CD4-positive, CD25-positive, alpha-beta regulatory T cell (primary cell): ENCODE measurements at places on chromosomes 3 and 15. TPM values are rescaled to one million over a fixed set of nuclear protein-coding genes. Genes with fewer than 3 reads are reported as not detected.

The PCOLCE2 gene
- not detected for polyA plus RNA-seq

The SLC38A3 gene
- polyA plus RNA-seq, result not detected

The SPATA16 gene
- not detected for polyA plus RNA-seq

GRCh38 chr3:141387516-141387915 is 19.2 kb downstream of the ZBTB38 start:
- DNase-seq, result no peak

DNA sequence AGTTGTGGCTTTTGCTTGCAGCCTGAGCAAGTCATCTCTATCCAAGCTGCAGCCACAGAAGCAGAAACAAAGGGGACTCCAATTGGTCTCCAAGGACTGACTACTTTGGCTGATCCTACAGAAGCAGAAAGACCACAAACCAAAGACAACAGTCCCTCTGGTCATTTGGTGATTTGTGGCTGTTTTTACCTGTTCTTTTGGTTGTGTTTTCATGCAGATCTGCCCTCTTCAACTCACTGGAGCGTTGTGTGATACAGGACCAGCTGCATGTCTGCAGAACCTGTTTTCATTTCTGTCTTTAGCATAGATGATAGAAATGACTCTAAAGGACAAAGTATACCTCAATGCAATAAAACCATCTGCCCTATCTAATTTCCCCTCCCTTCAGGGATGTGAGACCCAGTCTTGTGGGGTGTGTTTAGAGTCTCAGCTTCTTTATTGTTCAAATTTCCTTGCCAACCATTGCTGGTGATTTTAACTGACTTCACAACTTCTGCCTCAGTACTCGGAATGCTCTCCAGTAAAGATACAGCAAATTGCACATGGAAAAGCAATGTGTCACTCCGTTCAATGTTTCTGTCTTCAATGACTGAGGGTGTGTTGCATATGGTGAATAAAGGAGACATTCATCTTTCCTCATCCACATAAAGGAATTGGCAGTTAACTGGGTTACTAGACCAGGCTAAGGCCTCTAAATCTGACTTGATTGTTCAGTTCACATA is 48.9 kb upstream of the SLC7A14 start:
- DNase-seq, result no peak
